ENCODE measurements at places on chromosomes 5 and 9.

DNA sequence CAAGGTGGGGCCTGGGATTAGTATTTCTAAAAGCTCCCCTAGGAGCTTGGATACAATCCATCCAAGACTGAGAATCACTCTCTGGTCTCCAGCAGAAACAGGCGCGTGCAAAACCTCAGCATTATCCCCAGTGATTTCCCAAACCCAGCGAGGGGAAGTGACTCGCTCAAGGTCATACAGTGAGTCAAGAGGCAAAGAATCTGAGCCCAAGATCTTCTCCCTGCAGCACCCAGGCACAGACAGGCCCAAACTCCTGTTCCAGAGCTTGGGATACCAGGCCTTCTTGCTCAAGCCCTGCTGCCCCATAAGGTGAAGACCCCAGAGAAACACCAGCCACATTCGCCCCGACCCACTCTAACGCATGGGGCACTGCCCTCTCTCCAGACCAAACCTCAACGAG, 33.2 kb downstream of the SHB start:
- peaks cover 4% of the 10 kb centered on the region for H3K36me3 ChIP-seq
- no peak overlapping the region for H3K27ac ChIP-seq
- H3K4me1 ChIP-seq: peaks cover 26% of the 10 kb centered on the region
- no peaks in the 10 kb centered on the region for H3K27me3 ChIP-seq

GRCh38 chr5:140273401-140273877, 29.5 kb downstream of the PFDN1 start:
- peaks cover 20% of the 10 kb centered on the region for H3K36me3 ChIP-seq
- H3K4me1 ChIP-seq: peaks cover 18% of the 10 kb centered on the region
- DNase-seq: no peak
- no peak overlapping the region for H3K4me3 ChIP-seq
- no peak overlapping the region for H3K27ac ChIP-seq

- H3K27me3 ChIP-seq: no peaks in the 10 kb centered on the region
- no peak for DNase-seq
- H3K4me3 ChIP-seq: no peak overlapping the region
Measured at GRCh38 chr5:139635191-139635590, 13.0 kb upstream of the CXXC5 start.

GRCh38 chr5:52342361-52342760, 445.4 kb upstream of the ITGA1 start:
- H3K27ac ChIP-seq: no peak overlapping the region
- DNase-seq: no peak
- H3K36me3 ChIP-seq: no peaks in the 10 kb centered on the region
- H3K27me3 ChIP-seq: no peaks in the 10 kb centered on the region

- DNase-seq: no peak
- no peak overlapping the region for H3K27ac ChIP-seq
- H3K27me3 ChIP-seq: no peaks in the 10 kb centered on the region
- no peaks in the 10 kb centered on the region for H3K36me3 ChIP-seq
- no peaks in the 10 kb centered on the region for H3K4me1 ChIP-seq
Measured at GRCh38 chr5:39880985-39881384, 456.2 kb upstream of the DAB2 start.

- H3K36me3 ChIP-seq: no peaks in the 10 kb centered on the region
- no peak for DNase-seq
- no peak overlapping the region for H3K4me3 ChIP-seq
- H3K27ac ChIP-seq: no peak overlapping the region
Measured at GRCh38 chr9:119156354-119156753, 212.9 kb downstream of the BRINP1 start.

DNA sequence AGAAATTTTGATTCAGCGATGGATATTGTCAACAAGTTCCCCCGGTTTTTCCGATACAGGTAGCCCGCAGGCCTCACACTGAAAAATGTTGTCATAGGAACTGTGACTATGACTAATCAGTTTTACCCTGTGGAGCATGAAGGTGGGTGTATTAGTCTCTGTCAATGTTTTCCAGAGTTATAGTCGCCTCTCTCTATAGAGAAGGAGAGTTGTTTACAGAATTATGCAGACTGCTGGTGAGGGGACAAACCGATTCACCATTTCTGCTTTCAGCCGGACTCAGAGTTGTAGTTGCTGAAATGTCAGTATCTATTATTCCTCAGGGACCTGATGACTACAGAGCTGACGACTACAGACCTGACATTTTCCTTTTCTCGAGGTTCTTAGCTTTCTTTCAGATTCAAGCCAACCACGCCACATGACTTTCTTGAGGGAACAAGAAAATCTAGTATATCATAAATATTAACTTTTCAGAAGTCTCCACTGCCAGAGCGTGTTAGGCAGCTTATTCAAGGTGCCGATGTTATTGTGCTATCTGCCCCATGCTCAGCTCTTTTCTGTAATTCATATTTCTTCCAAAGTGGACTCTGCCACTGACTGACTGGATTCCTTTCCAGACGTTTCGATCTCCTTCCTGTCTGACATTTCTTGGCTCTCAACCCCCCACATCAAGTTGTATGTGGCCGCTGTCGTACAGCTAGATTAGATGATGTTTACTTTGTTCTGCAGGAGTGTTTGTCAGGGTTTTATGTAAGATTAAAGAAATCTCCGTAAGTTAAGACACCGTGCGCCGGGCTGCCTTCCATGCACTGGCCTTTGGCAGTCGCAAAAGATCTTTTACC, 178.1 kb downstream of the FGF1 start:
- H3K4me3 ChIP-seq: peak overlapping the region; percentile 66
- H3K36me3 ChIP-seq: peaks cover 12% of the 10 kb centered on the region
- H3K4me1 ChIP-seq: peaks cover 66% of the 10 kb centered on the region
- no peaks in the 10 kb centered on the region for H3K27me3 ChIP-seq

DNA sequence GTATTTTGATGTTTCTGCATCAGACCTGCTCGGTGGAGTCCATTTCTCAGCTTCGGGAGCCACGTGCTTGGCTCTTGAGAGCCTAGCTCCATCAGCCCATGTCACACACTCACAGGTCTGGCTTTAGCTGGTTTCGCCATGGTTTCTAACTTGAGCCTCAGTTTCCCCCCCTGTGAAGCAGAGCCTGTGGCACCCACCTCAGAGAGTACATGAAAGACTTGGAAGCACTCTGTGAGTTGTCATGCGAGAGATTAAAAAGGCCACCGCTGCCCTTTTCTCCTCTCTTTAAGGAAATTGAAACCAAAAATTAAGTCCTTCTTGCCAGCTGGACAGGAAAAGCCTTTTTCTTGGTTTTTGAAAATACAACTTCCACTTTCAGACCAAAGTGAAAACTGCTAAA, 8.8 kb downstream of the TENT4A start:
- H3K4me1 ChIP-seq: peaks cover 49% of the 10 kb centered on the region
- peaks cover 8% of the 10 kb centered on the region for H3K36me3 ChIP-seq
- H3K4me3 ChIP-seq: no peak overlapping the region
- no peak overlapping the region for H3K27ac ChIP-seq

DNA sequence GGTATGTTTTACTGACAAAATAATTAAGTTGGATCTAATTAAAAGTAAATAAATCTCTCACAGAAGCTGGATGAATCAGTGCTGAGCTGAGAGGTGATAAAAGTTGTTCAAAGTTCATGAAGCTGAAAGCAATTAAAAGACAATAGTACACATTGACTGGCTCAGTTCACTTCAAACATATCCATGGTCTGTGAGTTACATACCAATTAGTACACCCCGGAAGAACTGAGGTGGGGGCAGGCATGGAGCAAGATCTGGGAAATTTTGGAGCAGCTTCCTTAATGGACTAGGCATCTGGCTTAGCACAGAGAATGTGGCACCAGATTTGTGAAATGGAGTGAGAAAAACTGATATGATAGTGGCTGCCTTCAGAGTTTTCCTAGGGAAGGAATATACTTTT, 152.7 kb downstream of the ATP10B start:
- peak; percentile 57 for DNase-seq
- peaks cover 44% of the 10 kb centered on the region for H3K4me1 ChIP-seq
- no peaks in the 10 kb centered on the region for H3K27me3 ChIP-seq
- H3K27ac ChIP-seq: peak overlapping the region; percentile 45

DNA sequence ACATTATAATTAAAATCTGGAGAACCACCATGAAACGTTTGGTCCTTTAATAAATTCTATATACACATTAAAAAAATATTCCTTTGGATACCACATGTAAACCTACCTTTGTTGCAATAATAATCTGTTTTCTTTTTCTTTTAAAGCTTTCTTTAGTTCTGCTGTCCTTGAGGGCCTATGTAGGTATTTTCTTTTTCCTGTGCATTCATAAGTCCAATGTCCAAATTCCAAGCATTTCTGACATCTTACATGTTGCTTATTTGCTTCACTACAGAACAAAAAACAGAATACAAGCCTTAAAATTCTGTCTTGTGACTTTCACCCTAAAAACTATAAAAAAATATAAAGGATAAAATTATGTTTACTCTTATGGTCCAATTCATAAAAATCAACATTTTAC, 19.7 kb downstream of the ZCCHC10 start:
- DNase-seq: no peak
- peaks cover 27% of the 10 kb centered on the region for H3K36me3 ChIP-seq
- H3K4me3 ChIP-seq: no peak overlapping the region
- no peaks in the 10 kb centered on the region for H3K27me3 ChIP-seq

DNA sequence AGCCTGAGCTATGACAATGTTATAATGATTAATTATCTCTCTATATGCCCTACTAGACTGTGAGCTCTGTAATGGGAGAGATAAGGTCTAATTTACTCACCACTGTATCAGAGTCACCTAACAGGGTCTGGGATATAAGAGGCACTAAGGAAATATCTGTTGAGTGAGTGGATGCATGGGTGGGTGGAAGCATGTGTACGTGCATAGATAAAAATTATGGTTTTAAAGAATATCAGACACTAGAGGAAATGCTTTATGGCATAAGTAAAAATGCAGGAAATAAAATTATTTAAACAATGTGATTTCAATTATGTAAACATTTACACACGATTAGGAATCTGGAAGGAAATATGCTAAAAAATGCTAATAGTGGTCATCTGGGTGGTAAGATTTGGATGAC, 137.8 kb downstream of the SPOCK1 start:
- H3K27ac ChIP-seq: no peak overlapping the region
- H3K4me1 ChIP-seq: no peaks in the 10 kb centered on the region
- no peak overlapping the region for H3K4me3 ChIP-seq
- peaks cover 100% of the 10 kb centered on the region for H3K27me3 ChIP-seq

GRCh38 chr5:55471468-55471867, 63.3 kb downstream of the PLPP1 start:
- peaks cover 7% of the 10 kb centered on the region for H3K36me3 ChIP-seq
- peak overlapping the region; percentile 67 for H3K27ac ChIP-seq
- H3K27me3 ChIP-seq: no peaks in the 10 kb centered on the region
- peak; percentile 12 for DNase-seq

GRCh38 chr9:17481565-17481964, 97.3 kb upstream of the SH3GL2 start:
- no peaks in the 10 kb centered on the region for H3K36me3 ChIP-seq
- DNase-seq: no peak
- no peak overlapping the region for H3K27ac ChIP-seq
- no peaks in the 10 kb centered on the region for H3K4me1 ChIP-seq
- no peak overlapping the region for H3K4me3 ChIP-seq

DNA sequence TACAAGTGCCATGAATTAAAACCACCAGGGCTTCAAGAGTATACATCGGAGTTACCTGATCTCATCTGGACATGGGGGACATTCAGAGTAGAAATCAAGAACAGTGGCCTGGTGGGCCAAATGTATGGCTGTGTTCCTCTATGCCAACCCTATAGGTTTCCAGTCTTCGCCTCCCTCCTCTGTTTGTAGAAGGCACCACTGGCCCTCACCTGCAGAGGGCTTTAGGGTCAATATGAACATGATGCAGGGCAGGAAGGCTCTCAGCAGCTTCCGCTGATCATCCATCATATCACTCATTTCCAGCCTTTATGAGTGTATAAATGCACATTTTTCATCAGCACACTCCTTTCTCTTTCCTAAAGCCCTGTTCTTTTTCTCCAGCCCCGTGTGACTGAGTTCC, 555.5 kb upstream of the BRINP1 start:
- no peaks in the 10 kb centered on the region for H3K36me3 ChIP-seq
- no peak overlapping the region for H3K4me3 ChIP-seq
- H3K4me1 ChIP-seq: no peaks in the 10 kb centered on the region
- H3K27ac ChIP-seq: no peak overlapping the region

DNA sequence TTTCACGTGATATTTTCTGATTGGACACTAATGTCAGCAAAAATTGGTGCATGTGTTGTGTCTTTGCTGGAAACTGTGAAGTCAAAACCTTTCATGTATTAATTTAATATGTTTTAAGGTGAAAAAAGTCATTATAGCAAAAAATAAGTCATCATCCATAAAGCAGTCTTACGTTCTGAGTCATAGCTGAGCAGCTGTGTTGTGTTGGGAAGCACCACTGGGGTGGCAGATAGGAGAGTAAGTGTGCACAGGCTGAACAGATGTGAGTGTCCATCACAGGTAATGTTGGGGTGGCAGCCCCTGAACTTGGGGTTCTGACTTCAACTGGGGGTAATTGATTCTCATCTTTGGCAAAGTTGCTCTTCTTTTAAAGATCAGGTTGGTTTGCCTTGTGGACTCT, 156.8 kb downstream of the NXNL2 start:
- no peak overlapping the region for H3K27ac ChIP-seq
- H3K4me3 ChIP-seq: no peak overlapping the region
- H3K4me1 ChIP-seq: no peaks in the 10 kb centered on the region

DNA sequence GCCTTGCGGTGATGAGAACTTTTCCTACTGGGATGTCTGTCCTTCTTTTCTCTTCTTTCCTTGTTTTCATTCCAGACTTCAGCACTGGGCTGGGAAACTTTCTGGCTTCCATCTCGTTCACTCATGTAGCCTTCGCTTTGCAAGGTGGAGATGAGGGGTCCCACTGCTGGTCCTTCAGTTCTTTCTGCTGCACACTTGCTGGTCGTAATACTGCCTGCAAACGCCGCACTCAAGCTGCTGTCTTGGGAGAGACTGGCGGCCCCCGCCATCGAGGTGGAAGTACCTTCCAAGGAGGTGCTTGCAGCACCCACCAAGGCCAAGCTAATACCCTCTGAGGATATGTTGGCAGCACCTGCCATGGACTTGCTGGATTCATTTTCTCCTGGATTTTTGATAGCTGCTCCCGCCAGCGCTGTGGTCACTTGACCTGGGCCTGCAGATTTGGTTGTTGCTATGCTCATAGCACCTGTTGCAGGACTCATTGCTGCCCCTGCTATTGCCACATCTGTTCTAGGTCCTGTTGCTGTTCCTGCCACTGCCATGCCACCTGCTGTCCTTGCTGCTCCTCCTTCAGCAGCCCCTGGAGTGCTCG, 3.0 kb downstream of the GARIN3 start:
- H3K36me3 ChIP-seq: no peaks in the 10 kb centered on the region
- no peak overlapping the region for H3K27ac ChIP-seq
- H3K4me1 ChIP-seq: no peaks in the 10 kb centered on the region
- DNase-seq: no peak
- H3K27me3 ChIP-seq: peaks cover 54% of the 10 kb centered on the region

- H3K4me1 ChIP-seq: no peaks in the 10 kb centered on the region
- DNase-seq: no peak
- H3K27ac ChIP-seq: no peak overlapping the region
- no peak overlapping the region for H3K4me3 ChIP-seq
Measured at GRCh38 chr5:168879929-168880328, 300.8 kb upstream of the PANK3 start.

- no peak overlapping the region for H3K4me3 ChIP-seq
- H3K4me1 ChIP-seq: peaks cover 42% of the 10 kb centered on the region
- no peaks in the 10 kb centered on the region for H3K36me3 ChIP-seq
- H3K27ac ChIP-seq: no peak overlapping the region
Measured at GRCh38 chr5:9930156-9930555, 300.0 kb upstream of the TAS2R1 start.

All from Calu3 (cell line).